A673 (cell line): ENCODE measurements at places on chromosomes 6 and 20. TPM values are rescaled to one million over a fixed set of nuclear protein-coding genes. Genes with fewer than 3 reads are reported as not detected.

DNA sequence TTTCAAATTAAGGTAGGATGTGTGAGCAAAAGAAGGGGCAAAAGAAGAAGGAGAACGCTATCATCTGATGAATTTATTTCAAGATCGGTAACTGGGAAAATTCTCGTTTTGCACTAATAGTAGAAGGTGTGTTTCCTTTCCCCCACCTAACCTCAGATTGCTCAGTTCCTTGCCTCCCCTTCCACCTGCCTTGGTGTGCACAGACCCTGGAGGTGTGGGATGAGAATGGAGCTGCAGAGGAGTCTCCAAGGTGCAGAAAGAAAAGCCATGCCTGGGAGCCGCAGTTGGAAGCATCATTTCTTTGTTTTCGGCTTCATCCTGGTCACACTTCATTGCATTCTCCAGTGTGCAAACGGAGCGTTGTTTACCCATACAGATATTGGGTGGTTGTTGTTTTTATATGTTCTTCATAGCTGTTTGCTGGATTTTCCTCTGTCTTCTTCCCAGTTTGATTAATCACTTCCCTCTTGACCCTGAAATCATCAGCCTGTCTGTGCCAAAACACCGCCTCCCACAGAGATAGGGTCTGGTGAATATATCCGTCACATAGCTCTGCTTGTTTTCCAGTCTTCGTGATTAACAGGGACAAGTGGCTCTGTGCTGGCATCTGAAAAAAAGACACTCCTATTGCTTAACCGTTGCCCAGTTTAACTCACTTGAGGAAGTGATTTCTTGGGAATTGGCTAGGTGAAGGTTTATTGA lies 40.2 kb upstream of the NEDD9 start:
- DNase-seq: no peak

- no peak for DNase-seq
These were observed 105.0 kb downstream of the HUS1B start for GRCh38 chr6:551829-552350.

DNA sequence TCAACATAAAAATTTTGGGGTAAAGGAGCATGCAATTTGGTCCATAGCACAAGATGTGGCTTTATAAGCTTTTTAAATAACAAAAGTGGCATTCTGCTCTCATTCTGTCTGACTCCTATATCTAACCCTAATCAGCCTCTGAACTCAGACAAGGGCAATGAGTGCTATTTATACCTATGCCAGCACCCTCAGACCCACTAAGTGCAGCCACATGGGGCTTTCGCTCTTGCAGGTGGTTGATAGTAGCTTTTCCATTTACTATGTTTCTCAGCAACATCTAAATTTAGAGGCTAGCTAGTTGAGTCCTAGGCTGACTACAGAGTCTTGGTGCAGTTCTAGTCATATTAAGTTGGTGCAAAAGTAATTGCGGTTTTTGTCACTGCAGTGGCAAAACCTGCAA lies 217.1 kb upstream of the THBS2 start:
- DNase-seq: no peak

DNA sequence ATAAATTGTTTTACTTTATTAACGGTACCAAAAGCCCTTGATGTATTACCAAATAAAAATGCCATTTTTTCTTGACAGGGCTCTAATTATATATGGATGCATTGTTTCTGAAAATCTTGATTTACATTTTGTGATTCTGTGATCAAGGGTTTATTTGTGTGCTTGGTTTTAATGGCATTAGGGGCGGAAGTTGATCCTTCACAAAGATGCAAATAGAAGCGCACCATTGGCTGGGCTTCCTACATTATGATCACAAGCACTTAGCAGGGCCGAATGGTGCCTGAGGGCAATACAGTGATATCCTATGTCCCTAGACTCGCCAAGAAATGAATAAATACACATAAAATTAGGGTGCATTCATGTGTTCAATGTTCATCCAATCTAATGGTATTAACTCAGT lies 172.9 kb upstream of the UST start:
- no peak for DNase-seq

DNA sequence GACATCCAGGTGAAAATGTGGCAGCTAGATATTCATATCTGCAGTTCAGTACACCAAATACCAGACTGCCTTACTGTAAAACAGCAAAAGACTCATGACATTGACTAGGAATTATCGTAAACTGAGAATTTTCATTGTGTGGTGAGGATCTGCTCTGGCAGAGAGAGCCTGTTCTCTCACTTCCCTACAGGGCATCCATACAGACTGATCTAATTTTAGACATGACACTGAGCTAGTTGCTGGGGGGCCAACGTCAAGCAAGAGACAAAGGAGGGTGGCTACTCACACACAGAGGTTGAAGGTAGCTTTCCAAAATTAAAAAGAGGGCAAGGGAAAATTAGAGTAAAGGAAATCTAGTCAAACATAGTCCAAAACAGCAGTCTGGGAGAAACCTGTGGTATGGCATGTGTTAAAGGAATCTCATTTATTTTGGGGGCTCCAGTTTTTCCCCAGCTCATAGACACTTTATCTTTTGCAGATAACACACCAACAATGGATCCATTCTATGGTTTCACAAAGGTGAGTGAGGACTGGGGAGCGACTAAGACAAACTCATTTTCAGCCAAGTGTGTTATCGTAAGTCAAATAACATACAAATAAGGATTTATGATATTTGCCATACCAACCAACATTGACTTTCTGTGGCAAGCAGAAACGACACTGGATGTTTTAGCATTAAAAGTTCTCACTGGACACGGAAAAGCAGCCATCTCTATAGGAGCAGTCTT lies 36.6 kb upstream of the NHSL1 start:
- no peak for DNase-seq

- no peak for DNase-seq
These were observed 579.5 kb downstream of the TFAP2B start for GRCh38 chr6:51398064-51398705.

NCOA5 gene
- 44.1 and 55.4 TPM in 2 replicates for total RNA-seq

RIPPLY2 gene
- 3.0 and 4.0 TPM in 2 replicates for total RNA-seq

C6orf132 gene
- total RNA-seq: 0.04 and 0.15 TPM in 2 replicates

ECT2L gene
- total RNA-seq: not detected in 2 replicates
